Naive thymus-derived CD4-positive, alpha-beta T cell (primary cell): ENCODE measurements at places on chromosomes 3 and 15. TPM values are rescaled to one million over a fixed set of nuclear protein-coding genes. Genes with fewer than 3 reads are reported as not detected.

- H3K27me3 ChIP-seq: no peaks in the 10 kb centered on the region
- H3K27ac ChIP-seq: no peak overlapping the region
- no peak for DNase-seq
- no peak overlapping the region for H3K4me3 ChIP-seq
- H3K36me3 ChIP-seq: peaks cover 9% of the 10 kb centered on the region
Measured at GRCh38 chr3:130934442-130935089, 40.7 kb downstream of the ATP2C1 start.

DNA sequence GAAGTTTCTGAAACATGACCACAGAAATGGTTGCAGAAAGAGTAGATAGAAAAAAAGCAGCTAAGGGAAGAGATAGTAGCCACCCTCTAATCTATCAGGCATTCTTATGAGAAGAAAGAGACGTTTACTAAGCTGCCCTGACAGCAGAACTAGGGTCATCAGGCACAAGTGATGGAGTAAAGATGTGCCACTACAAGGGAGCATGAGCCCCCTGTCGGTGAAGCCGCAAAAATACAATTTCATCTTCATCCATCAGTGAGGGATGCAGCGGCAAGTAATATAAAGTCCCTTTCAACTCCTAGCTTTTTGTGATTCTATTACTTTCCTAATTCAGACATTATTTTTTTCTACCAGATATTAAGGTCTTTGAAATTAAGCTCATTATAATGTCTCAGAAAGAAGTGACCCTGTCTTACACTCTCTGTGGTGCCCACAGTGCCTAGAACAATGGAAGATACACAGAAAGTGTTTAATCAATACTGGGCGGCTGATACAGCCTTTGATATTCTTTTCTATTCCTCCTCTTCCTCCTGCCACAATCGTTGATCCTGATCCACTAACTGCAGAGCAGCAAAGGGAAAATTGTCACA is 651.6 kb downstream of the NTRK3 start:
- no peaks in the 10 kb centered on the region for H3K27me3 ChIP-seq
- no peak overlapping the region for H3K27ac ChIP-seq
- H3K4me1 ChIP-seq: no peaks in the 10 kb centered on the region
- DNase-seq: no peak
- no peak overlapping the region for H3K4me3 ChIP-seq

- no peaks in the 10 kb centered on the region for H3K36me3 ChIP-seq
- no peak for DNase-seq
- H3K4me3 ChIP-seq: no peak overlapping the region
- H3K27me3 ChIP-seq: no peaks in the 10 kb centered on the region
Measured at GRCh38 chr3:144516026-144516425, 544.4 kb downstream of the DIPK2A start.

GRCh38 chr15:92709110-92709790 is 53.7 kb upstream of the FAM174B start:
- no peak overlapping the region for H3K4me3 ChIP-seq
- no peak for DNase-seq
- H3K4me1 ChIP-seq: no peaks in the 10 kb centered on the region
- H3K36me3 ChIP-seq: no peaks in the 10 kb centered on the region

DNA sequence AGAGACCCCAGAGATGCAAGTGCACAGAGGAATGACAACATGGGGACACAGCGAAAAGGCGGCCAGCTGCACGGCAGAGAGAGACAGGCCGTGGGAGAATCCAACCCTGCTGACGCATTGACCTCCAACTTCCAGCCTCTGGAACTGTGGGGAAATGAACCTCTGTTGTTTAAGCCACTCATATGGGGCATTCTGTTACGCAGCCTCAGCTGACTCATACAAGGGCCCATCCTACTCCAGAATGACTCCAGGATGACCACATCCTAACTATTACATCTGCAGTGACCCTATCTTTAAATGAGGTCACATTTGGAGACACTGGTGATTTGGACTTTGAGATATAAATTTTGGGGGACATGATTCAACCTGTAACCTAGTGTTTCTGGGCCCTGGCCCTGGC is 44.0 kb downstream of the KLF15 start:
- no peaks in the 10 kb centered on the region for H3K27me3 ChIP-seq
- H3K36me3 ChIP-seq: no peaks in the 10 kb centered on the region
- no peak overlapping the region for H3K4me3 ChIP-seq

DNA sequence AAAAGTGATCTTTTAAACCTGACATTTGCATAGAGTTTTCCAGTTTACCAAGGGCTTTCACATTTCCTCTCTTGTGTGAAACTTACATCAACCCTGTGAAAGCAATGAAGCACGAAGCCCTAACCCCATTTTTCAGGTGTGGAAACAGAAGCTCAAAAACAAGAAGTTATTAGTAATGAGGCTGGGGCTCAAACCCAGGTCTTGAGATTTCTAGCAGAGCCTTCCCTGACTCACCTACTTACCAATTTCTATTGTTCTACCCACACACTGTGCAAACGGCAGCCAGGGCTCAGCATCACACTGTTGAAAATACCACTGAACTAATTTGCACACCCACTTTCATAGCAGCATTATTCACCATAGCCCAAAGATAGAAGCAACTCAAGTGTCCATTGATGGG is 117.8 kb upstream of the IGF1R start:
- H3K36me3 ChIP-seq: no peaks in the 10 kb centered on the region
- H3K27me3 ChIP-seq: no peaks in the 10 kb centered on the region
- H3K4me3 ChIP-seq: no peak overlapping the region
- H3K4me1 ChIP-seq: no peaks in the 10 kb centered on the region

GPX1 gene
- total RNA-seq: 116 TPM in 2 replicates

LMAN1L gene
- total RNA-seq: 1.1 TPM

SNTN gene
- not detected for total RNA-seq

IMPG2 gene
- total RNA-seq: 0.87 TPM

GRK7 gene
- total RNA-seq: 0.15 TPM in 1 of 2 replicates, not detected in the other

SLC35A5 gene
- 22.9 and 23.3 TPM in 2 replicates for total RNA-seq
